ENCODE measurements at places on chromosomes 7 and 10.
A peak's percentile ranks its signal among the peaks of the same experiment; 100 is the strongest.

DNA sequence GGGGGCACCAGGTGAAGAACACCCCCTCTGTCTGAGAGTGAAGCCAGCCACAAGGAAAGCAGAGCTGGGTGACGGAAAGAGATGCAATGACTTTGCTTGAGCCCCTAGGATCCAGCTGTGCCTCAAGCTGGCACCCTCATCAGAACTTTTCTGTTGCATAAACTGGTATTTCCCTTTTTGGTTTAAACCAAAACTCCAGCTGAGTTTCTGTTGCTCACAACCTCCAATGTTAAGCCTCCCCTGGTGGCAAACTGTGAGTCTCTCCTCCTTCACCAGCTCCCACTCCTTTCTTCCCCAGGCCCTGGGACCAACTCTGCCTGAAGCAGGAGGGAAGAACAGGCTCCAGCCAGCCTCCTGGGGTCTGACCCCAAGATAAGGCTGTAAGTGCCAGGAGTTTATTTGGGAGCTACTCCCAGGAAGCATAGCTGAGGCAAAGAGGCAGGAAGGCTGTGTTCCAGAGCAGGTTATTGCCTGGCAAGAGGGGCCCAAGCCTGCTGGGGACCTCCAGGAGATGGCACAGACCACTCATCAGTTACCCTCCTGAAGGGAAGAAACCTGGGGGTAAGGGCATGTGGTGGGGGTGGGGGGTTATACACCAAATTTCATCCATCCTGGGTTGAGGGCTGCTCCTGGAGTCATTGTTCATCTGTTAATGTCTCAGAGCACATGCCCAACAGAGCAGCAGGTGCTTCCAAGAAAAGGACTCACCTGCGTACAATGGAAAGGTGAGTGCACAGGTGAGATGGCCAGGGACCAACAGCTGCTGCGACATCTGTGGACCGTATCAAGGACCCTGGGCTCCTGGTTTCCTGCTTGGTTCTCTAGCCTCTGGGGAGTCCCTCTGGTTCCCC is 73.3 kb upstream of the NANOS1 start:
- no peak for DNase-seq

- DNase-seq, result no peak
Observed at GRCh38 chr10:10007957-10008356, 1009.7 kb upstream of the CELF2 start.

- DNase-seq, result peak; percentile 75
Observed at GRCh38 chr7:7424151-7424873, 111.4 kb downstream of the COL28A1 start.

- DNase-seq, result no peak
Observed at GRCh38 chr7:135239263-135239662, 5.6 kb downstream of the STRA8 start.

- no peak for DNase-seq
Observed at GRCh38 chr10:130425881-130426435, 289.8 kb downstream of the GLRX3 start.

DNA sequence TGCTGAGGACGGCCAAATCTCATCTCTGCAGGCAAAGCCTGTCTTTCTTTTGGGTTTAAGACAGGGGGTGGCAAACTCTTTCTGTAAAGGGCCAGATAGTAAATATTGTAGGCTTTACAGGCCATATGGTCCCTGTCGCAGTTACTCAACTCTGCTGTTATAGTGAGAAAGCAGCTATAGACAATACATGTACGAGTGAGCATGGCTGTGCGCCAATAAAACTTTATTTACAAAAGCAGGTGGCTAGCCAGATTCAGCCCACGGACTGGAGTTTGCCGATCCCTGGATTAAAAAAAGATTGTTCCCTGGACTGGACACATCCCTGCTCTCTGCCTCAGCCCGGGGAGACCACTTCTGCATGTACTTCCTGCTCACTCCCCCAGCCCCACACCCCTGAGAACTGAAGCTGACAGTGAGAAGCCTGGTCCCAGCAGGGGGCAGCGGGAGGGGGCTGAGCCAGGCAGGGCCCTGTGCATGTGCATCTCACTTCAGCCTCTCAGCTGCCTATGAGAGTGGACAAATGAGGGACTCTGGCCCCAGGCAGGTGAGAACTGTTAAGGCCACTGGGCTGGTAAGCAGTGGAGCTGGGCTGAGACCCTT is 392.4 kb downstream of the PLXNA4 start:
- DNase-seq, result no peak

- DNase-seq, result peak; percentile 1
Observed at GRCh38 chr10:10094691-10095090, 923.0 kb upstream of the CELF2 start.

- DNase-seq, result no peak
Observed at GRCh38 chr10:36341471-36341870, 699.4 kb upstream of the FZD8 start.

DNA sequence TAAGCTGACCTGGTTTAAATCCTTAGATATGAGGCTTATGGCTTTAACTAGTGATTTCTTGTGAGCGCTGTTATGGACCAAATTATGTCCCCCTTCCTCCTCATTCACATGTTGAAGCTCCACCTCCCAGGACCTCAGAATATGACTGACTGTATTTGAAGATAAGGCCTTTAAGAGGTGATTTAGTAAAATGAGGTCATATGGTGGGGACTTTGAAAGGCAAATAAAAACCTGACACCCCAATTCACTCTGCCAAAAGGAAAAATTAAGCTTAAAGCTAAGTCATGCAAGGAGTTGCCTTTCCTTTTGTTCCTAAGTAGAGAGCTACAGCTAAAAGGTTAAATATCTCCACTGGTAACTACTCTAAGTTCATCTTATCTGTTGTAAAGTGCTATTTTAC is 36.4 kb upstream of the FIGNL1 start:
- no peak for DNase-seq

- DNase-seq, result no peak
Observed at GRCh38 chr10:32057036-32057372, 779 bp upstream of the KIF5B start.

GRCh38 chr7:115267503-115267902 is 345.6 kb downstream of the MDFIC start:
- DNase-seq, result no peak

DNA sequence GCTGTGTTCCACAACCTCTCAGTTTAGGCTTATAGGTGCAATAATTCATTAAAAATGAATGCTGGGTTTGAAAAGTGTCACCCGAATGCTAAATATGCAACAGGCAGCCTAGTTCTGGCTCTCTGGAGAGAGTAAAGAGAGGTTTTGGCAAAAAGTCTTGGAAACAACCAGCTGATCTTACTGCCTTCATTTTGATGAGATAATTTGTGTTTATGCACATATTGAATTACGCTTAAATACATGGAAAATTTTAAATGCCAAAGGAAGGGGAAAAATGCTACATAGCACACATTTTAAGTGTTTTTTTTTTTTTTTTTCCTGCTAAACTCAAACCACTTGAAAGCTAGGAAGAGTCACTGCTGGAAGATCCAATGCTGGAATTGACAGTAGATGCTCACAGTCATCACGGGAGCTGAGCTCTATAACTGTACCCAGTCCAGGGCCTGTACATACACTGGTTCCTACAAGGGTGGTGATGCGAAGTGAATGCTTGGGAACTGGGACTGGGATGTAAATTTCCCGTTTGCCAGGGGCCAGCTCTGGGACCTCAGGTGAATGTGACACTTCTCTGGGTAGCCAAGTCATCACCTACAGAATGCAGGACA is 151.5 kb downstream of the PFKFB3 start:
- DNase-seq, result no peak

- DNase-seq, result no peak
Observed at GRCh38 chr7:149569726-149570422, 72.3 kb upstream of the ZNF746 start.

DNA sequence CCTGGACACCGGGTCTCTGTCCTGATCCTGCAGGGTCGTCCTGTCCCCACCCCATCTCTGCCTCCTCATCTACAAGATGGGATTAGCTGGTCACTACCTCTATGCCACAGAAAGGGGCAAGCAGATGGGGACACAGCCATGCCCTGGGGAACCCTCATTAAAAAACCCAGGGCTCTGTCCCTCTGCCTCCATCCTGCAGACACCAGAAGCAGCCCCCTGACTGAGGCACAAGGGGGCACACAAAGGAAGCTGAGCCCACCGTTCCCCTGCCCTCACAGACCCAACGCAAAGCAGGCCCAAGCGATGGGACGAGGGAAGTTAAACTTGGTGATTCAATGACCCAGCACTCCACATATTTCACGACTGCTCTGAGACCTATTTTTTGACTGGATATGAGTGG is 142.4 kb downstream of the TCERG1L start:
- DNase-seq, result no peak

DNA sequence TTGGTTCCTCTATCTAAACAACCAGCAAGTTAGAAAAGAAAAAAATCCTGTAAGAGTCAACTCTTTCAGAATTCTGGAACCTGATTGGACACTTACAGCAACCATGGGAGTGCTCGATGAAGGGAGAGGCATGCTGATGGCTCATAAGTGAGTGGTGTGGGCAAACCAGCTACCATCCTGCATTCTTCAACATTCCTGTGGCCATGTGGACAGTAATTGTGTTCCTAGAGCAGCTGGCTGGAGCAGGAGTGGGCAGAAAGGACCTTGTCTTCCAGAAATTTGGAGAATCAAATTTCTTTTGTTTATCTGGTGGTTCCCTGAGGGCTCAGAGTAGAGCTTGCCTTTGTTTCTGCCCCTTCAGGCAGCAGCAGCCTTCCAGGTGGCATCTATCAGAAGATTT is 22.5 kb upstream of the MYL7 start:
- DNase-seq, result peak; percentile 86

DNA sequence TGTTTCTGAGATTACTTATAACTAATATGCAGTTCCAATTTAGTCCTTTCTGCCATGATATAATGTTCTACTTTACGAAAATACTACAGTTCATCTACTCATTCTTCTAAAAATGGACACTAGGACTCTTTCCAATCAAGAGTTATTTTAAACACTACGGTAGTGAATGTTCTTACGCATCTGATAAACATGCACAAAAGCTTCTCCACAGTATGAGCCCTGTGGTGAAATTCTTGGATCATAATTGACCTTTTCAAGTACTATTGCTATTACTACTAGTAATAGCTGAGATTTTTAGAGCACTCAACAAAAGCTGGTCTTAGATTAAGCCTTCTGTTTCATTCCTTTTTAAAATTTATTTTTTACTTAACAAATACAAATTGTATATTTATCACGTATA is 106.4 kb downstream of the CH25H start:
- DNase-seq, result peak; percentile 61

- no peak for DNase-seq
Observed at GRCh38 chr7:103059471-103059870, 15.1 kb downstream of the FBXL13 start.

- peak; percentile 79 for DNase-seq
Observed at GRCh38 chr10:88389456-88389855, 193.7 kb downstream of the RNLS start.

GRCh38 chr7:2624293-2624886 is 7.4 kb upstream of the TTYH3 start:
- no peak for DNase-seq

GRCh38 chr7:110564246-110564645 is 526.7 kb upstream of the LRRN3 start:
- no peak for DNase-seq

- DNase-seq, result no peak
Observed at GRCh38 chr7:74217455-74218342, 7.9 kb downstream of the LAT2 start.

GRCh38 chr7:113775401-113775800 is 143.4 kb downstream of the PPP1R3A start:
- DNase-seq, result no peak

DNA sequence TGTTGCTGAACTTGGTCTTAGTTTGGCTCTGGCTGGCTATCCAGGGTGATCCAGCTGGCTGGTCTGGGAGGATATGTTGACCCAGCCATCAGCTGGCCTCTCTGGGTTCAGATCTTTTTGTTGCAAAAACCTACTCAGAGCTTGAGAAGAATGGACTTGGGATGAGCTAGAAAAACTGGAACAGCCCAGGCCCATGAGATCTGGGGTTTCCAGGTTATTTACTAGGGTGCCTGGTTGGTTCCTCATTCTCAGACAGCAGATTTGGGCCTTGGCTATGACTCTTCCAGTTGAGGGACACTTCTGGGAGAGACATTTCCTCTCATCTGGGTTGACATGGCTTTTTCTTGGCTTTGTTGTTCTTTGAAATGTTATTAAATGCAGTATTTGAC is 116.6 kb downstream of the ADCY1 start:
- no peak for DNase-seq

DNA sequence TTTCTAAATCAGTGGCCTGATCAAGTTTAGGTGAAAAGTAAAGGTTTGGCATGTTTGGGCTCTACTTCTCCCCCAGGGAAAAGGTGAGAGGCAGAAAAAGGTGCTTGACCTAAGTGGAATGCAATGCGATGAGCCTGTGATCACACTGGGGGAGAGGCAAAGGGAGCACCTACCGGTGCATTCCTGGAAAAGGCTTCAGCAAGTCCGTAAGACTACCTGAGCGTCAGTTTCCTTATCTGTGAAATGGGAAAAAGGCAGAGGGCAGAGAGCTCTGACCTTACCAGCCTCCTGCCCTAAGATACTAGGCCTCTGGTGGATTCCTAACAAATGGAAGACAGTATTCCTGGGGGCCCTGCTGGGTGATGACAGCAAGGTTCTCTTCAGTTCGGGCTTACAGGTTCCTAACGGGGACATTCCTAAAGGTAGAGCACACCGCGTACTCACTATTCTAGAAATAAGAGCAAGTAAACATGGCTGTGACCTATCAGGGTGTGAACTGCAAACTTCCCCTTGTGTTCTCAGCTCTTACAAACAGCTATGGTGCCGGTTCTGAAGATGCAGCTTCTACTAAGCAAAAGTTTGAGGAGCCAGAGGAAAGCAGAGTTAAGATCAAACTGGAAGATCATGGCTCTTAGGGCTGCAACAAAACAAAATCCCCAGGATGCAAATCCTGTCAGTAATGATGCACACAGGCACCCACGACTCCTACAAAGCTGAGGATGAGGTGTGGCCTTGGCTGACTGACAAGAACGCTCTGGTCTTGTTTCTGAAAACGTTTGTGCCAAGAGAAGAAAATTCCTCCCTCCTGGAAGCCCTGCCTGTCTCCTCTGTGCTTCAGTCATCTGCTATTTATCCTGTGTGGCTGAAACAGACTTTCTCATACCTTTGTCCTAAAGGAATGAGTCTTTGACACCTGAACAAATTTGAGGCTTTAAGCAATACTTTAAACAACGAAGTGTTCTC is 13.3 kb upstream of the ACSL5 start:
- peak; percentile 14 for DNase-seq

DNA sequence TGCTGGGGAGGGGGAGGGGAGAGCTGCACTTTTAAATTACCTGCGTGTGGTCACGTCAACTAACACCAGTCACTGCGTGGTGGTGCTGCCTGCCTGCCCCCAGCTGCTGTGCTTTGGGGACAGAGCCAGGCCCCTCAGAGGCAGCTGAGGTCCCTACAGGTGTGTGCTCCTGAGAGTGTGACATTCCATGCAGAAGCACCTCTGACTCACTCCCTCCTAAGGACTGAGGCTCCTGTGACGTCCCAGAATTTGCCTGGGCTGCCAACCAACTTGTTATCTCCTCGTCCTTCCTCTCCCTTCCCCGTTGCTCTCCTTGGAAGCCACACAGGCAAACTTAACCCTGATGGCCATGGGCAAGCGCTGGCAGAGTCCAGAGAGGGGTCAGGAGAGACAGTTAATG is 563.0 kb downstream of the PARD3 start:
- no peak for DNase-seq

Measured in astrocyte of the spinal cord (primary cell).